ENCODE measurements at places on chromosomes 6 and 20.
A peak's percentile ranks its signal among the peaks of the same experiment; 100 is the strongest.

- DNase-seq: no peak
Measured at GRCh38 chr20:19348582-19348981, 136.1 kb downstream of the SLC24A3 start.

- no peak for DNase-seq
Measured at GRCh38 chr6:15426395-15426794, 180.5 kb downstream of the JARID2 start.

- no peak for DNase-seq
Measured at GRCh38 chr6:69487688-69488087, 309.1 kb downstream of the LMBRD1 start.

GRCh38 chr20:14235355-14235754 lies 102.1 kb downstream of the FLRT3 start:
- DNase-seq: peak; percentile 26

- DNase-seq: no peak
Measured at GRCh38 chr20:57272883-57273535, 6.6 kb upstream of the BMP7 start.

DNA sequence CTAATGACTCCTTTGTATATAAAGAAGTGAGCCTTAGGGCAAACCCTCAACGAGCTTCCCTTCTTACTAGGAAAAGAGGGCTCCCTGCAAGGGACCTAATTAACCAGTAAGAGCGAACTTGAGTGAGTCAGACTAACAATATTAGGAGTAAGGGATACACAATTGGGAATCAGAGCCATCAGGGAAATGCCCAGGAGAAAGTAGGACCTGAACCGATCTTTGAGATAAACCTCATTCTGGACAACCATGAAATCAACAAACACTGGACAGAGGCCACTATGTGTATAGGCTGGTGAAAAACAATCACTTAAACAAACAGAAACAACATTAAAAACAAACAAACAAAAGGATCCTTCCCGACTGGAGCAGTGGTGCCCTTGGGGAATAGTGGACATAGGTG lies 120.8 kb downstream of the EDN1 start:
- DNase-seq: no peak

DNA sequence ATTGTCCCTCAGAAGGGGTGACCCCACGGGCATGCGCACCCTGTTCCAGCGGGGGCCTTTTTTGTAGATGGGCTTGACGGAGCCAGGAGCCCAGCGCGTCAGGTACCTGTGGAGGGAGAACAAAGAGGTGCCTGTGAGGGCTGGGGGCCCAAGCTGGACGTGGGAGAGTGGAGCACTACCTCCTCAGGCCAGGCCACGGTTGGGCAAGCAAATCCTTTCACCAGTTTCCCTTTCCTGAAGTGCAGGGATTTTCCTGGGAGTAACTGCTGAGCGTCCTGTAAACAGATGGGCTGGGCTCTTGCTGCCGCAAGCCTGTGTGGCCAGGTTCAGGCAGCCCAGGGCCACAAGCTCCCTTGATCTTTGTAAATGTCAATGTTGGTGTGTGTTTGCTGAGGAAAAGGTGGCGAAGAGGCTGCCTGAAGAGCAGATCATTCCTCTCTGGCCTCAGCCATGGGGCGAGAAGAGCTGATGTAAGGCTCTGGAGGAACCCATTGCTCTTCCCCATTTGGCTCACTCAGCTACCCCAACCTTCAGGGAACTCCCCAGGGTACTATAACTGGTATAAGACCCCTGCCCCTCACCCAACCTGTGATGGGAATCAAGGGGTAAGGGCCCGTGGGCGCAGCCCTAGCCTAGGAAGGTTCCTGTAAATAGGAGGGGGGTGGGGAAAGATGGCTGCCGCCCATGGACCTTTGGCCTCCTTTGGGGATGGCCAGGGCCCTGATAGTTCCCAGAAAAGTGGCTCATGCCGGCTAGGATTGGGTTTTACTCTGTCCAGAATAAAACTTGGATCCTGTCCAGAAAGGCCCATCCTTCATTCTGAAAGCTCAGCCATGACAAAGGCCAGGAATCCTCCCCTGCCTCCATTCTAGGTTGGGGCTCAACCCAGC lies 15.5 kb downstream of the MRPS18A start:
- DNase-seq: no peak

DNA sequence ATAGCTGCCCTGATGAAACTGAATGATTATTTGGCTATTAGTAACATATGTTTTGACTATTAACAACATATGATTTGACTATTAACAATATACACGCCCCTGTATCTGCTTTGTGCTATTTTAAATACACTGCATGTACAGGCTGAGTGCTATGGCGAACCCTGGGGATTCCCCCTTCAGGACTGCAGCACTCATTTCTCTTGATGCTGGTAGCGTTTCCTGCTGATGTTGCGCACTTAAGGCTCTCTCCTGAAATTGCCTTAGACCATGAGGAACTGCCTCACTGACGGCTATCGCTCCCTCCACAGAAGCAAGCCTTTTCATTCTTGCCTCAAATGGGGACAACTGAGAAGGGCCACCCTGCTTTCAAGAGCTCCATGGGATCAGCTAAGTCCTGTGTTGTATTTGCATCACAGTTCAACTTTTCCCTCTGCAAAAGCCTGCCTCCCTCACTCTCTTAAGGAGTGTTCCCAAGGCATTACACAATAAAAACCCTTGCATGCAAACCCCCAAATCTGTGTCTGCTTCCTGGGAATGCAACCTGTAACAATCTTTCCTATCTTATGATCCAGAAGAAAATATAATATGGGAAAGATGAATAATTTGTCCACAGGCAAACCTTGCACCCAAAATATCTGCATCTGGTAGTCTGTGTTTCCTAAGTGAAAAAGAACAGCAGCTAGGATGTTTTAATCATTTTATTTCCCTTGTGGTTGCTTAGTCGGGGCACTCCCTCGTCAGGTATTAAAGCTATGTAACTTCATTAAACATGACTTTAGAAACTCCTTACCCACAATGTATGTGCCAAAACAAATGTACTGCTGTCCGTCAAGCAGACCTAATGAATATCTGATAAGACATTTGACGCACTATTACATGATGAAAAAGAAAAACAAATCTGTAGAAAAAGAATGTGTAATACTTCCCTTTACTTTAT lies 456.4 kb downstream of the COL12A1 start:
- DNase-seq: no peak

DNA sequence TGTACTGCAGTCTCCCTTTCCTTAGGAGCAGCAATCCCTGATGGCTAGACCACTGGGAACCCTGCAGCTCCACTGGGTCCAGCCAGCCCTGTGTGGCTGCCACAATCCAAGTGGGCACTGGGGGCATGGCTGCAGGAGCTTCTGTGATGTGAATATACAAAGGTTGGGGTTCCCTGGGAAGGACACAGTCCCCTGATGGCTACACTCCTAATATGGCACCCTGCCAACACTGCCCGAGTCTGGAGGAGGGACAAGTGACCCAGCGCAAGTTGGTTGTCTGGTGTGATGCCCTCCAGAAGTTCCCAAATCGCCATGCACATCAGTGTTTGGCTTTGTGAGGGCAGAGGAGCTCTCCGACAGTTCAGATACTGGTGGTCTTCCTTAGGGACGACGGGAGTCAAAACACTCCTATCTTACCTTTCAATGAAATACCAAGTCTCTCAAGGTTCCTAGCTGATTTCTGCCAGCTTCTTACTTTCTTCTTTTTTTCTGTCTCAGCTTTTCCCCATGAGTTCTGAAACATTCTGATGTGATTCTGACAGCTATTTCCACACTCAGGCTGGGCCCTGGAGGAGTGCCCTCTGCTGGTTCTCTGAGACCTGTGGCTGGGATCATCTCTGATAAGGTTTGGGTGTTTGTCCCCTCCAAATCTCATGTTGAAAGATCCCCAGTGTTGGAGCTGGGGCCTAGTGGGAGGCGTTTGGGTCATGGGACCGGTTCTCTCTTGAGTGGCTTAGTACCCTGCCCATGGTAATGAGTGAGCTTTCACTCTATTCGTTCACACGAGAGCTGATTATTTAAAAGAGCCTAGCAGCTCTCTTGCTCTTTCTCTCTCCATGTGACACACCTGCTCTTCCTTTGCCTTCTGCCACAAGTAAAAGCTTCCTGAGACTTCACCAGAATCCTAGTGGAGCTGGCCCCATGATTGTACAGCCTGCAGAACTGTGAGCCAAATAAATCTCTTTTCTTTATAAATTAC lies 15.5 kb upstream of the ZFP57 start:
- peak; percentile 54 for DNase-seq

DNA sequence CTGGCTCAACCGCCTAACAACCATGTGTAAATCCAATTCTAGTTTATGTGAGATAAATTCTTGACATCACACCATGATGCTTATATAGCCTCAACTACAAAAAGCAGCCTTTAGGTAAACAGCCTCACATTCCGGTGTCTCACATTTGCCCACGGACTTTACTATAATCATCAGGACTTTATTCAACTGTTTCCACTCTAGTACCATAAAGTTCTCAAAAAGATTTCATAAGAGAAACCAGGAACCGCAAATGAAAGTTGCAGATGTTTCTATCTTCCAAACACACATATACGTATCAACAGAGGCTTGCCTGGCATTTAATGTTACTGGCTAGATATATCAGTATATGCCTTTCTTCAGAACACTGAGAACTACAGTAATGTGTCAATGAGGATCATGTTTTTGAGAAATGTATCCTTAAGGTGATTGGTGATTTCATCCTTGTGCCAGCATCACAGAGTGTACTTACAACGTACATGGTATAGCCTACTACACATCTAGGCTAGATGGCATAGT lies 80.0 kb downstream of the EPB41L2 start:
- no peak for DNase-seq

GRCh38 chr6:111628142-111628850 lies 22.6 kb upstream of the TRAF3IP2 start:
- peak; percentile 58 for DNase-seq

DNA sequence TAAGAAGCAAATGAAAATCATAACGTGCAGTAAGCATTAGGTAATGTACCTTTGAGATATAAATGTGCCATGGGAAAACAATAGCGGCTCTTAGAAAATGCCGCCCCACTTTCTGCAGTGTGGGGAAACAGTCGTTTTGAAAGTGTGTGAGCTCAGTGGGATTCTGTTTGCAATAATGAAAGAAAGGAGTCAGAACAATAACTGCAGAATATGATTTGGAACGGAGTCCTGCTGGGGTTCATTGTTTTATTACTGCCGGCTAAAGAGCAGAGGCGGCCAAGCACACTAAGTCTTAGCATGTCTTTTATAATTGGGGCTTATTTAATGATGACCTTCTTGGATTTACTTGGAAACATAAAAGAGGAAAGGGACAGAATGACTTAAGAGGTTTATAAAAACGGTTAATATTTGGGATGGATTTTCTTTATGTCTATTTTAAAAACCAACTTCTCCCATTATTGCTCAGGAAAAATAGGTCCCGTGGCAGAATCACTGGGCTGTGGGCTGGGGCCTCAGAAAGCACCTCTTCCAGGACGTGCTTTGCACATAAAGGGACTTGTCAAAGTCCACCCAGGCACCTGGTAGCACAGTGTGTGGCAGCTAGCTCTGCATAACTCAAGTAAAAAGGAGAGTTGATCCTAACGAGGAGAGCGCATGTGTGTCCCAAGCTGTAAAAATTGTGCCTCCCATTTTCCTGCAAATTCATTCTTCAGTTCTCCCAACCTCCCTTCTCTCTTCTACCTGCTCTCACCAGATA lies 44.0 kb upstream of the SLC22A16 start:
- DNase-seq: no peak

DNA sequence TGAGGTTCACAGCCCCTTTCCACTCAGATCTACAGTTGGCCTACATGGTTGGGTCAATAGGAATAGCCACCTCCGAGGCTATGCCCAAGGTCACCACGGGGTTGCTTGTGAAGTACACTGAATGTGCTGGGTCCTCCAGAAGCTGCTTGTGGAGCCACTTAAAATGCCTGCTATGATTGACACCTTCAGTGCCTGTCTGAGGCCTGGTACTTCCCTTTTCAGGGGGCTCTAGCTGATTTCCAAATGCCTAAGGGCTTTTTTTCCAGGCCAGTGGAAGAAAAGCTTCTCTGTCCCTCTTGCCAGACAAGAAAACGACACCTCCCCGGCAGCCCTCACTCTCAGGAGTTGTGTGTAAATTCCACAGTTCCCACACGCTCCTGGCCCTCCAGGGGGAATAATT lies 6.3 kb upstream of the NXT1 start:
- DNase-seq: no peak

DNA sequence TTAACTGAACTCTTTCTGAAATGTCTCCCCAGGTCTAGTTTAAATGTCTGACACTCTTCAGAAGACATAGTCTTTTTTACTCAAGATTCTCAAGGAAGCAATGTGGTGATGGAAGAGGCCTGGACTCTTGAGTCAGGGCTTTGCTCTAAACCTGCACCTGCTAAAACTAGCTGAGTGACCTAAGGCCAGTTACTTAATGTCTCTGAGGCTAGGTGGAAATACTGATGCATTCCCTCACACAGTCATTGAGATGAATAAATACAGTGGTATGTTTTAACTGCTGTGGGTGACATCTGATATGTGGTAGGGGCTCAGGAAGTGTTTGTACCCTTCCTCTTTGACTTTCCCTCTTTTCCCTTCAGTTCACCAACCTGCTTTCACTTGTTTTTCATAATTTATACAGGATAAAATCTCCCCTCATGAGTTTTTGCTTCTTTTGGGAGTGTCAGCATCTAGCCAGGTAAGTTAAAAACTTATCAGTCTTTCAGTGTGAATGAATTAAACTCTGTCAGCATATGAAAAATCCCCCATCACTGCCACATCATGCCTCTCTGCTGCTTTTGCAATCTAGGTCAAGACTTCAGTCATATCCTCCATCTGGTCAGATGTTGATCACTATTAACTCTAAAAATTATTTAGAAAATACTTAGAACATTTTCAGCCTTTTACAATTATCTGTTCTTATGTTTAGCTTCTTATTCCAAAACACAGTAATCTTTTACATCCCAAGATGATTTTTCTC lies 178.7 kb upstream of the TNFAIP3 start:
- DNase-seq: no peak

DNA sequence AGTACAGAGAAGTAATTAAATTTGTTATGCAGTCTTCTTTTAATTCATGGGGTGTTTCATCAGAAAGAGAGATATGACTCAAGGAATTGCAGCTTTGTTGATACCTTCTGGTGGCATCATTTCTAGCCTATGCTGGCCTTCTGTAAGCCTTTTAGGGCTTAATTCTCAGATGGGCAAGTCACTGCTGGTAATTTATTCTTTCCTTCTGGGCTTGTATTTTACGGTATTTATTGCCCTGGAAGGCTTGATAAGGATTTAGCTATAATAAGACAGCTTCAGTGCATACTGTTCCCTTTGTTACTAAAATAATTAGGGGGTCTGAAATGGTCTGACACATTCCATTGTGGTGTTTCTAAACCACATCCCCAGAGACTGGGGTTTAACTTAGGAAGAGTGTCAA lies 57.9 kb upstream of the EMILIN3 start:
- DNase-seq: no peak

DNA sequence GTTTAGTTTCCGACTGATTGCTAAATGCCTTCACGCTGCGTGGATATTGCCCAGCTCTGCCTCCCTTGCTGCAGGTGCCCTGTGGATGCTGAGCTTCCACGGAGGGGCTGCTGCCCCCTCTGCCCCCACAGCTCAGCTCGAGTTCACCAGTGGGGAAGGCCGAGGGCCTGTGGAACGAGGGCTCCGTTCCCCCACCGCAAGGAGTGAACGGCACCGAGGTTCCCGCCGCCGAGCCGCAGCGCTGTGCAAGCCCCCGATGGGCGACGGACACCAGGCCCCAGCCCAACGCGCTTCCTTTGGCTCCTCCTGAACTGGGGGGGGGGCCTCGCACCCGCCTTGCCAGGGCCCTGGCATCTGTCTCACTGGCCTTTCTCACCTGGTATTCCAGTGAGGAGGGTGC lies 17.7 kb downstream of the DLL1 start:
- no peak for DNase-seq

All from AG20443 (cell line).